ENCODE measurements at places on chromosomes 12 and 14.

GRCh38 chr12:47249719-47250357 is 170.1 kb upstream of the AMIGO2 start:
- DNase-seq, result no peak

DNA sequence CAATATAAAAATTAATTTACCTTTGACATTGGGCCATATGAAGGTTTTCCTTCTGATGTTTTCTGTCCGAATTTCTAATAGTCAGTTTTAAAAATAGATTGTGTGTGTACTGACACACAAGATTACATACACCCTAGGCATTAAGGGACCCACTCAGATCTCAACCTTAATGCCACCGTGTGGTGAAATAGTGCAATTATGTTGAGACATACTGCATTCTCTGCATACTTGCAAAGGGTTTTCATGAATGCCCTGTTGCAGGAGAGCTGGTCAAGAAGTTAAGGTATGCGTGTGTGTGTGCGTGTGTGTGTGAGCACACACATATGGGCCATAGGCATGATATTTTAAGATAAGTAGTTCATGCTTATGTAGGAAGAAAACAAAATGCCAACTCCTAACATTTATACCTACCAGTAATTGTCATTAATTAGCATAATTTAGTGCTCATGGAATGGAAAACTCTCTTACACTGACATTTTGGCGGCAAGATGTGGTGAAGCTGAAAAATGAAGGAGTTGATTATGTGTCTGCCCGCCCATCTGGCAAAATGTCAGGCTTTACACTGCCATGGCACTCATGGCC is 58.8 kb downstream of the PIK3C2G start:
- no peak for DNase-seq

DNA sequence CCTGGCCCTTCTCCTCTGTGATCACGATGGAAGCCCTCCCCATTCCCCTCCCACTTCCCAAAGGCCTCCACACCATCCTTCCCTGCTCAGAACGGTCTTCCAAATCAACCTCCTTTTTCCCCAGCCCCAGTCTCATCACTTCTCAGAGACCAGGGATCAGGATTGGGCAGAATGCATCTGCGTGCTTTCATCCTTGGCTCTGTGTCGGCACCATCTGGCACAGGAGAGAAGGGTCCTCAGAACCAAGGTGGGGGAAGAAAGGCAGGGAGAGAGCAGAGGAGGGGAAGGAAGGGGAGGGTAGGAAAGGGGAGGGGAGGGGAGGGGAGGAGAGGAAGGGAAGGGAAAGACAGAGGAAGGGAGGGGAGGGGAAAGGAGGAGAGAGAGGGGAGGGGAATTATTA is 52.4 kb upstream of the FICD start:
- DNase-seq, result no peak

DNA sequence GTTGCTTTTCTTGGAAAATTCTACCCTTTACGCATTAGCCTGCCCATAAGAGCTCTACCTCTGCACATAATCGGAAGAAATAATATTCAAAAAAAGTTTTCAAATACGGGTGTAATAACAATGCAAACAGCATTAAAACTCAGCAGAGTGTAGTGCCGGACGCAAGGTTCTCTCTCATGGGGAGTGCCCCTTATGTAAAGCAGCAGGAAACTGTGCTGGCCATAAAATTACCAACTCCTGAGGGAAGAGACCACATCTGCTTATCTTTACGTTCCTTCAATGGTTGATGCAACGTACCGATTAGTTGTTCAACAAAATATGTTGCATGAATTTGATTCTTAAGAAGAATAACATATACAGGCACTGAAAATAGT is 118.7 kb upstream of the TMCC3 start:
- no peak for DNase-seq

DNA sequence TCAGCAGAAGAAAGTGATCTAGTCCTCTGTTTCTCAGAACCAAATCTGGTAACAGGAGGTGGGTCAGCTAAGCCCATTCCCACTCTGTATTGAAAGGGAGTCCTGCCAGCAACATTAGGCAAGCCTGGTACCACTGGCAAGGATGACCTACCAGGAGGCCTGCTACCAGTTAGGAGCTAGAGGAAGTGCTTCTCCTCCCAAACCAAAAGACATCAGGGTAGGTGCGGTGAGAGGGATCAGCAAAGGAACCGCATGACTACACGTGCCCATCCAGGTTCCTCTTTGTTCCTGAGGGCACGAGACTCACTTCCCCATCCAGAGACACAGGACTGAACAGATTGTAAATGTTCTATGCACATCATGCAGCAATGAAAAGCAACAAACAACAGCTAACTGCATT is 2.8 kb downstream of the KLRC4 start:
- DNase-seq, result no peak

- no peak for DNase-seq
These were observed 3.2 kb upstream of the C12orf42 start for GRCh38 chr12:103498990-103499389.

- no peak for DNase-seq
These were observed 129.7 kb upstream of the CCND2 start for GRCh38 chr12:4143896-4144295.

- DNase-seq, result no peak
These were observed 167.3 kb downstream of the PRKCH start for GRCh38 chr14:61488417-61489401.

- DNase-seq, result no peak
These were observed 143.8 kb upstream of the RTL1 start for GRCh38 chr14:101047326-101047725.

GRCh38 chr12:65125975-65126374 is 4.9 kb upstream of the WIF1 start:
- DNase-seq, result no peak

DNA sequence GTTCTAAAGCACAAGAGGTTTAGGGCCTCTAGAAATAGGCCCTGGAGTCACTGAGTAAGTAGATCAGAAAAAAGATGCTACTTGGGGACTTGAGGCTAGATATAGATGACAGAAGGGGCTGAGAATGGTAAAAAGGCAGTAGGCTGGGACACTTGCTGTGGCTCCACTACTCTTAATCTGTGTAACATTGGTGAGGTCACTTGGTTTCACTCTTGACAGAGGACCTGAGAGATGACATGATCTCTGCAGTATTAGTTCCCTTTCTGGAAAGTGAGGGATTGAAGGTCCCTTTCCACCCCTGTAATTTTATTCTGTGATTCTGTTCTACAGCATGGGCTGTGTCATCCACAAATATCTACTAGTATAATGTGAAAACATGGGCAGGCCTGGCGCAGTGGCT is 39.7 kb downstream of the MAPKAPK5 start:
- no peak for DNase-seq

- DNase-seq, result no peak
These were observed 142.9 kb downstream of the SAMD4A start for GRCh38 chr14:54709867-54710266.

DNA sequence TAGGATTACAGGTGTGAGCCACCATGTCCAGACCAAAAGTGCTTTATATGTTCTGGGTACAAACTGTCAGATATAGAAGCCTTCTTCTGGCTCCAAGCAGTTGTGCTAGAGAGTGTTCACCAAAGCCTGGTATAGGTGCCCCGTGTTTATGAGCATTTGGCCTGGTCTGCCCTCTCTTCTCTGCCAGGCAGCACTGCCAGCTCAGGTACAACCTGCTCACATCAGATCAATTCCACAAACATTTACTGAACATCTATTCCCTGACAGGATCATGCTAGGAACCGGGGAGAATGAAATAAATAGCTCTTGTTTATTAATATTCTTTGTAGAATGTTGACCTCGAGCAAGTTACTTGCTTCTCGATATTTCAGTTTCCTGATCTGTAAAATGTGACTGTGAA is 20.0 kb upstream of the SOCS2 start:
- DNase-seq, result no peak

- no peak for DNase-seq
These were observed 741 bp downstream of the PROX2 start for GRCh38 chr14:74875204-74875603.

DNA sequence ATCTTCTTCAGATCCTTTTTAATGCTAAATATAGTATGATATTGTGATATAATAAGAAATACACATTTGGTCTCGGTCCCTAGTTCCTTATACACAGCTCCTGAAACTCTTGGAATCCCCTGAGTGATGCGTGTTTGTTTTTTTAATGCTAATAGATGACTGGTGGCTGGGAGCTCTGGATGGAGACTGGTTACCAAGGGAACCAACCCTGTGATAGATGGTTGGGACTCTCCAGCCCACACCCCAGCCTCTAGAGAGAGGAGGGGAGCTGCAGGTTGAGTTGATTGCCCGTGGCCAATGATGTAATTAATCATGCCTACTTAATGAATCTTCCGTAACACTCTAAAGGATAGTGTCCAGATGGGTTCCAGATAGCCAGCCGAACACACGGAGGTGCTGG is 140.6 kb downstream of the FBXL14 start:
- no peak for DNase-seq

DNA sequence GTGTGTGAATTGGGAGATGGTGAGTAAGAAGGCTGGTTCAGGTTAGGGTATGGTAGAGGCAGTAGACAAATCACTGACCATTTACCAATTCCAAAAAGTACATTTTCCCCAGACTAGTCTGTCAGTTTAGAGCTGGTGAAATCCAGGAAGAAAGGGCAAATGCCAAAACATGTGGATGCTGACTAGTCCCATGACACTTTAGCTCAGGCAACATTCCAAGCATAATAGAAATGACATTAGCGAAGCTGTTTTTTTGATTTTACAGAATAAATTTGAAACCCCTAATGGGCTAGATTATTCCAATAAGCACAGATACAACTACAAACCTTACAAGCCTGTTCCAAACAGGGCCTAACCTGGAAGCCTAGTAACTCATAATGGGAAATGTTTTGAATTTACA is 884.2 kb downstream of the FLRT2 start:
- no peak for DNase-seq

GRCh38 chr14:38405851-38406635 is 150.2 kb upstream of the CLEC14A start:
- DNase-seq, result peak; percentile 45

- DNase-seq, result peak; percentile 37
These were observed 188.7 kb downstream of the TTC8 start for GRCh38 chr14:89013098-89013504.

- DNase-seq, result no peak
These were observed 40.9 kb downstream of the RTN1 start for GRCh38 chr14:59829469-59830337.

GRCh38 chr14:25009891-25010290 is 40.1 kb downstream of the STXBP6 start:
- DNase-seq, result no peak

- DNase-seq, result no peak
These were observed 165.4 kb upstream of the SSTR1 start for GRCh38 chr14:38042322-38042721.

- no peak for DNase-seq
These were observed 124.3 kb downstream of the PPHLN1 start for GRCh38 chr12:42450248-42450647.

DNA sequence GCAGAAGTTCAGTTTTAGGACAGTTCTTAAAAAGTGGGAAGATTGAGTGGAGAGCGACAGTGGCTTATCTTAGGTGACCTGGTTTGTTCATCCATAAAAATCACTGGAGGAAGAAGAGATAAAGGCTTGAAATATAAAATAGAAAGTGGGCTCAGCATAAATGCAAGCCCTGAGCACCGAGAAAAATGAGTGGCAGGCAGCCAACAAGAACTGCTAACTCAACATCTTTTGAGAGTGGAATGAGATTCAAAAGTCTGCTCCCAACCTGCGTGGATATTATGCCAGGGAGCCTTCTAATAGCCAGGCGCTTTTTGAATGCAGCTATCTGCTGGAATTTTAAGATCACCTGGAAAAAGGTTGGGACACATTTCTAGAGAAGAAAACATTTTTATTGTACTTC is 666.5 kb downstream of the FLRT2 start:
- DNase-seq, result no peak

DNA sequence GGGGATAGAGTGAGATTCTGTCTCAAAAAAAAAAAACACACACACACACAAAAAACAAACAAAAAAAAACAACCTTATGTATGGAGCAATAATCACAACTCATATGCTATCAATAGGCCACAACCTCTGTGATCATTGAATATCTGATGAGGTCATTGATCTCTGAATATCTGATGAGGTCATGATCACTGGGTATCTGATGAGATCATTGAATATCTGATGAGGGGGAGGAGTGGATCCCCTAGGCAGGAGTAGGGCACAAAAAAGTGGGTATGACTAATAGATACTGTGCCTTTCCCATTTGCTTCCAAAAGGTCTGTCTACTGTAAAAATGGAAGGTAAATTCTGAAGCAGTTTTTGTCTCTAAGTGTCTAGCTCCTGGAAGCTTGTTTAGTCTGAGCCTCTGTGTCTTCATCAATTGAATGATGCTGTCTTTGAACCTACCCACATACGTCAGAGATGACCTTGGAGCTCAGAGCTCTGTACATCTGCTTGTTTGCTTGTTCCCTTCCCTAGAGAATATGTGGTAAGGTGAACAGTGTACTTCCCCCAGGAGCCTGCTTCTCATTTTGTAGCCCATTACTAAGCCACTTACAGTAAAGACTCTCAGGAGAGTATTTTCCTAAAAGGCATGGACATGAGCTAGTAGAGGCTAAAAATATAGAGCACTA is 13.6 kb downstream of the PAH start:
- no peak for DNase-seq

GRCh38 chr12:32896432-32897280 is at the start of gene PKP2:
PKP2 (minus strand) TSS chr12:32896777; CDS start chr12:32896731, 46 bp downstream.
- peak; percentile 93 for DNase-seq

GRCh38 chr14:77849711-77850110 is 49.8 kb downstream of the ADCK1 start:
- DNase-seq, result no peak

DNA sequence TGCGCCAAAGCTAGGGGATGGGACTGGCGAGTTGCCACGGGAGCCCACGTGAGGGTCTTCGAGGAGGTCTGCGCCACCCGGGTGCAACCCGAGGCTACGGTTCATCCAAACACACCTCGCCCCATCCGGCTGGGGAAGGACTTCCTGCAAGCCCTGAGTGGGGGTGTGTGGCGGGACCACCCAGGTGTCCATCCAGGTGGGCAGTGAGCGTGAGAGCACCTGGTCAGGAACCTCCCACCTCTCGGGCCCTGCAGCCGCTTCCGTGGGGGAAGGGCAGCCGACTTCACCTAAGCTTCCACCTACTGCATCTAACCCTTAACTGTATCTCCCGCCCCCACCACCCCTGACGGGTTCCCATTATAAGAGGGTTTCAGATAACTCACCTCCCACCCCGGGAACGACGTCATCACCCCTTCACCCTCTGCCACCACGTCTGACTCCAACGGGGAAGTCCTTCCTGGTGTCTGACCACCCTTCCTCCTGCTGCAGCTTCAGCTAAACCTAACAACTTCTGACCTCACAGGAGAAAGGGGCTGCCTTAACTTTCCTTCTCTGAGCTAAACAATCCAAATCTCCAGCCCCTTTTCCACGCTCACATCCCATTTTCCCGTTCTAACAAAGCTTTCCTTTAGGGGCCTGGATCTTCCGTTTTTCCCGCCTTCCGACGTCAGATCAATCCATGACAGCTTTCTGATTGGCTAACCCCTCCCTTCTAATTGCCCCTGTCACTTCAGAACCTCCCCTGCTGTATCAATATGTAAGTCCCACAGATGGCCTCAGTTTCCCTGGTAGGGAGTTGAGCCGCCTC is 27.4 kb upstream of the SMUG1 start:
- no peak for DNase-seq
